ENCODE measurements at places on chromosomes 6 and 20. TPM values are rescaled to one million over a fixed set of nuclear protein-coding genes. Genes with fewer than 3 reads are reported as not detected.

The PI16 gene
- total RNA-seq: 1.9 TPM

The C6orf141 gene
- total RNA-seq: 12.3 TPM

The SLC52A3 gene
- 6.9 TPM for total RNA-seq

The PNLDC1 gene
- 0.20 TPM for total RNA-seq

The TBC1D22B gene
- 14.6 TPM for total RNA-seq

The PPP1R16B gene
- total RNA-seq: not detected

The C4B gene
- total RNA-seq: 8.3 TPM

The PLCG1 gene
- total RNA-seq: 69.4 TPM

The MATN4 gene
- 0.33 TPM for total RNA-seq

The LY6G6C gene
- total RNA-seq: 1.2 TPM

The NMBR gene
- 0.35 TPM for total RNA-seq

The ZBP1 gene
- not detected for total RNA-seq

The RSPH4A gene
- total RNA-seq: 0.24 TPM

The COL9A3 gene
- 8.3 TPM for total RNA-seq

The AP5S1 gene
- total RNA-seq: 18.3 TPM

The FILIP1 gene
- 0.15 TPM for total RNA-seq

The ERVFRD-1 gene
- total RNA-seq: not detected

The RAET1G gene
- total RNA-seq: not detected
